NCI-H1092 (cell line): ENCODE measurements at places on chromosomes 2 and 18.

DNA sequence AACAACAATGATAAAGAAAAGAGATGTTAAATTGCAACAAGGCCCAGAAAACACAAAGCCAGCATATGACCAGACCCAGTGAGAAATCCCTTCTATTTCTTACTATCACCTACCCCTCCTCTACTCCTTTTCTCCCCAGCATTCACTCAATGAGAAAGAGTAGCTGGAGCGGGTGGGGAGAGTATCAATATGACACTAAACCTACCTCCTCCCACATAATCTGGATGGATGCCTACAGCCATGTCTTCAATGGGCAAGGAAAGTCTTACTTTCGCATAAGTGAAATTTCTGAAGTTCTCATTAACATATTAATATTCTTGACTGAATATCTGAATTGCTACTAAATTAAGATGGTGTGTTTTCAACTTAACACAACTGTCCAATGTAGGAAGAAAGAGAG is 78.2 kb downstream of the AFF3 start:
- no peak for DNase-seq

GRCh38 chr2:226715347-226715990 is 84.2 kb downstream of the IRS1 start:
- DNase-seq: no peak

DNA sequence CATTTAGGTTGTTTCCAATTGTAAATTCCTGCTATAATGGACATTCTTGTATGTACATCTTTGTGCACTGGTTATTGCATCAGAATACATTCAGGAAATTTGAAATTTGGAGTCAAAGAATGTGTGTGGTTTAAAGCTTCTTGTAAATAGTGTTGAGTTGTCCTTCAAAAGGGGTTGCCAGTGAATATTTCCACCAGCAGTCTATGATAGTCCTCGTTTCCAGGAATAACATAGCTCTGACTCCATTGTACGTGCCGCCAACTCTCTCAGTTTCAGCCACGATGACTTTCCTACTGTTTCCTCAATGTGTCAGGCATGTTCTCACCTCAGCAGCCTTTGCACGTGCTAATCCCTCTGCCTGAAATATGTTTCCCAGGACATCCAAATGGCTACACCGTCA is 10.9 kb upstream of the HS6ST1 start:
- no peak for DNase-seq

DNA sequence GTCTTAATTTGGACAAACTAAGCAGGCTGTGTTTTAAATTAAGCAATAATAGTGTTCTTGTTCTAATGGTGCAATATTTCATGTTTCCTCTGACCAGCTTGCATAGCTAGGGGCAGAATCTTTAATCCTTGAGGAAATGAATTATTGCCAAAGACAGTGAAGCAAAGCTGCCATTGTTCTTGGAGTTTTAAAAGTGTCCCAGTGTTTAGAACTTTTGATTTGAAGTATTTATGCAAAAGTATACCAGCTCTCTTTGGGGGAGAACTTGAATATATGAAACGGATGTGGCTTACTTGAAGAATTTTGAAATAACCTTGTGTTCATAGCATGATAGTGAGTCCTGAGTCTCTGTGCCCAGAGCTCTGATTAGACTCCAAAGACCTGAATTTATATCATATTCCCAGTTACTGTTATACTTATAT is 33.4 kb downstream of the ITGA6 start:
- DNase-seq: no peak

GRCh38 chr2:20415511-20415918 is 31.4 kb upstream of the RHOB start:
- DNase-seq: no peak

DNA sequence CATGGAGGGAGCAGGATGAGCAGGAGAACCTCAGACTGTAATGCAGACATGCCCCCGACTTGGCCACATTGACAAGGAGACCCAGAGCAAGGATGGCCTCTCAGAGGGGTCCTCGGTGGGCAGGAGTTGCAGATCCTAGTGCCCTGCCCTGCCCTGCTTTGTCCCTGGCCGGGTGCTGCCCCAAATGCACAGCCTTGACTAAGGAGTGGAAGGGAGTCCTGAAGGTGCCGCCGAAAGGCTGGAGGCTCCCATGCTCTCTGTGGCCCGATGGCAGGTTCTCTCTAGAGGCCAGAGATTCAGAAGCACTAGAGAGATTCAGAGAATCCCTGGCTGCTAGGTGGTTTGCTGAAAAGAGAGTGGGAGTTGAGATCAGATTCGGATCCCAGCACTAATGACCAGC is 64.4 kb downstream of the MARCO start:
- DNase-seq: no peak

DNA sequence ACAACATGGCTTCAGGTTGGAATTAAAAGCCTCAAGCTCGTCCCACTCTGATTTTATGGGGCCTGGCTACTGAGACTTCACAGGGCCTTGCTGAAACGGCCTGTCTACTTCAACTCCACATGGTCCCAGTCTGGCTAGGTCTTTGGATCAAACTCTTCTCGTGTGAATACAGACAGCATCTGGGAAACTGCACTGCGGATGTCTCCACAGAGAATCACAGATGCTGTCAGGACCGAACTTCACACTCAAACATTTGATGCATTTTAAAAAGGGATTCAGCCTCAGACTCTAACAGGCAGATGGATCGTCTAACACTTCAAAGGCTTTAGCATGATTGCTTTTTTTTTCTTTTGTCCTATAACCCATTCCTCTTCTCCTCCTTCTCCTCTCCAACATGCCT is 198.5 kb downstream of the ZNF521 start:
- no peak for DNase-seq

GRCh38 chr18:36088256-36088655 is 20.9 kb upstream of the RPRD1A start:
- no peak for DNase-seq

GRCh38 chr18:58105888-58106260 is 61.8 kb downstream of the NEDD4L start:
- DNase-seq: no peak

DNA sequence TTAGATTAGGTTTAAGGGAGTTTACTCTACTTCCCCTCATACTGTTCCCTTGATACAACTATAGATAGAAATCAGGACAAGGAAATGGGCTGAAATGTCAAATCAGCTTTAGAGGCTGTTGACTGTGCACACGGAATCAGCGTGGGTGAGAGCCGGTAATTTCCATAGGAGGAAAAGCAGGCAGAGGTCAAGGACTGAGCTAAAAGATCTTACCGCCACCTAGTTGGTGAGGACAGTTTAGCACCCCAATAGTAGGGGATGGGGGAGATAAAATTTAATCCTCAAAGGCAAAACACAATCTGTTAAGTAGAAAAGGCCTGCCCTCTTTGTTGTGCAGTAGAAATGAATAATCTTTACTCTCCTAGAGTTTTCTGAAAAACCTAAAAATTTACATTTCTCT is 1154.5 kb upstream of the CHAC2 start:
- no peak for DNase-seq

GRCh38 chr2:15149063-15149462 is 412.1 kb downstream of the NBAS start:
- no peak for DNase-seq

DNA sequence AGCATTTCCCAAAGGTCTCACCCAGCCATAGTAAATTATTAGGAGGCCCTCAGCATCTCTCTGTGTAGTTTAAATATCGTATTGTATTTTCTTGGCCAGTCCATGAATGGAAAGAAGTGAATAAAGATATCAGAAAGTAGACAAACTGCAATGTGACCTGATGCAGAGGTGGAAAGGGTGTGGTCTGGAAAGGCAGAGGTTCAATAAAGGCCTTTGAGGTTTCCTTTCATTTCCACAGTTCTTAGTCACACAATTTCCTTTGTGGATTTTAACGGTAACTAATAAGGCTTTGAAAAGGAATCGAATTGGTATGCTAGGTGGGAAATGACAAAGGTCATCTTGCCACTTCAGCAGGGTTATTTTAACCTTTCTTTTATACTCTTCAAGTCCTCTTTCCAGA is 20.1 kb upstream of the WIPF1 start:
- no peak for DNase-seq

DNA sequence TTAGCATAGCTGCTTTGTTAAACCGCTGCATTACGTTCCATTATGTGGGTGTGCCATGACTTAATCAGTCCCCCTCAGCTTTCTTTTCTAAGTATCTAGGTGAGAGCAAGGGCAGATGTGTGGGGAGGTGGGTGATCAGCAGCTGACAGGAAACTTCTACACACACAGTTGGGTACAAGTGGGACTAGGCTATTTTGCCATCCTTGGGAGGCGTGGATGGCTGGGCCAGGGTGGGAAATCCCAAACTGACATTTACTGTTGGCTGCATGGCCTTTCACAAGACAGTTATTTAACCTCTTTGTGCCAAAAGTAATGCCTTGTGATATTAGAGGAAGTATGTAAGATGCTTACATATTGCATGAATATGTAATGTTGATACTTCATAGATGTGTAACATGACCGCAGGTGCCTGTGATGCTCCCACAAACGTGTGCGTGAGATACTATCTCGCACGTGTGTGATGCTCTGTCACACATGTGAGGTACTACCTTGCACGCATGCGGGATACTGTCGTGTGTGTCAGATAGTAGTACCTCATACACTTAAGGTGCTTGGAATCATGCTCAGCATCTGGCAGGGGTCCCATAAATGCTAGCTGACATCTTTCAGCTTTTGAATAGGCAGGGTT is 314.5 kb downstream of the PRKCE start:
- DNase-seq: no peak

DNA sequence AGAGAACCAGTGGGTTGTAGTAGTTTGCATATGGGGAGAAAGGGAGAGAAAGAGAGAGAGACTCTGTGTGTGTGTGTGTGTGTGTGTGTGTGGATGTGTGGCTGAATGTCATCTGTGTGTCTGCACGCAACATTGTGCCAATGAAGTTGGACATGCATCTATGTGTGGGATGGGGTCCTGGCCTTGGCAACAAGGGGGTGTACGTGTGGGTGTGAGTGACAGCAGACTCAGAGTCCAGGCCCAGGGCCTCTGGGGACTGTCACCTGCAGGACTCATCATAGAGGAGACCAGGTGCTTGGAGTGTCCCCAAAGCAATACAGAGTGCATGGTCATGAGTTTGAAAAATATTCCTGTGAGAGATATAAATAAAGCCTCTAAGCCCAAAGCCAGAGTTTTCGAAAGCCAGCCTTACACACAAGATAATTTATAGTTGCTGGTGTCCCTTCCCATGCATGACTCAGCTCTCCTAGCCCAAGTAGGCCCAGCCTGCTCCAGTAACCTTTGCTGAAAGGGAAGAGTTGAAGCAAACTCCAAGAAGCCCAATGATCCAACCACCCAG is 59.9 kb downstream of the TNP1 start:
- no peak for DNase-seq

DNA sequence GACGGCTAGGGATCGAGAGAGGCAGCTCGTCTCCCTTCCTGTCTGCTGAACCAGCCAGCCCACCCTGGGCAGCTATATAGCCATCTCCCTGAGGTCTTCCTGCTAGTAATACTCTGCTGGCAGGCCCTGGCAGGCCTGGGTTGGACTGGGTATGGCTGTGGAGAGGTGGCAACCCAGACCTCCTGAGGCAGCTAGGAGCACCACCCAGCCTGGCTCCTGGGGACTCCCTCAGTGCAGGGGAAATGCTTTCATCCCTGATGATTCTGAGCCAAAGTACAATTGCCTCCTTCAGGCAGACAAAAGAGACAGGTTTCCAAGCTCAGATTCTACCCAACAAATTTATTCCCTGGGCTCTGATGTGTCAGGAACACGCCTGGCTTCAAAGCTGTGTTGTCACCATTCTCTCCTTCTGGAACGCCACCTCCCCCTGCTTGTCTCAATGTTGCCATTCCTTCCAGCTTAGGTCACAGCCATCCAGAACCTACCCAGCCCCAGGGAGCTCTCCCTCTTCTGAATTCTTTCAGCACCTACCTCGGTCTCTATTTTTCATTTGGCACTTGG is 4.7 kb upstream of the DNAJB2 start:
- DNase-seq: no peak

DNA sequence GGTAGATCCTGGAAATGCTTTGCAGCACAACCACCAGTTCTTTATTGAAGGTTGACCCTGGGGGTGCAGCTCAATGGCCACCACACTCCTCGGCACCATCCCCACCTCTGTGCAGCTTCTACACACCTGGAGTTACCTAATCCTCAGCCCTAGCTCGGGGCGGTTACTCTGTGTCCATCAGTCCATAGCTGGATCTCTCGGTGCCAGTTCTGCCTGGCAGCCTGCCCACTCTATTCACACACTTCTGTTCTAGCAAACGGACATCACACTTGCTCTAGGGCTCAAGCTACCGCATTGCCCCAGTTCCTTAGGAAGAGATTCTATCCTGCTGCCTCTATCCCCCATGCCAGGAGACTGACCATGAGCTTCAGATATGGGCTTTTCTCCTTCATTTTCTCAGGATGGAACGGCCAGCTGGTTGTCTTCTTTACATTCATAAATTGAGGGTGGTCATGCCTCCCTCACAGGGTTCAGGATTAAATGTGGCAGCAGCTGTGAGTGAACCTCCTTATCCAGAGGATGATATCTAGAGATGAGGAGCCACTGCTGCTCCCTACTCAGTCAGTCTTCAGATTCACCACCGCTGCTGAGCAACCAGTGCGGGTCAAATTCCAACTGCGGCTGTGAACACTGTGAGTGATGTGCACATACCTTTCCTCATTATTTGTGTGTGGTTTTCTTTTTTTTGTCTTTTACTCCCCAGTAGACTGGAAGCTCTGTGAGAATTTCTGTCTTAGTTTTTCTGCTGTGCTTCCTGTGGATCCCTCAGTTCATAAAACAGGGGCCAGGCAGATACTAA is 66.9 kb upstream of the TRIB2 start:
- DNase-seq: no peak

GRCh38 chr18:5738526-5738925 is 156.8 kb downstream of the TMEM200C start:
- no peak for DNase-seq

- no peak for DNase-seq
Observed at GRCh38 chr2:45889620-45890370, 238.3 kb downstream of the PRKCE start.

DNA sequence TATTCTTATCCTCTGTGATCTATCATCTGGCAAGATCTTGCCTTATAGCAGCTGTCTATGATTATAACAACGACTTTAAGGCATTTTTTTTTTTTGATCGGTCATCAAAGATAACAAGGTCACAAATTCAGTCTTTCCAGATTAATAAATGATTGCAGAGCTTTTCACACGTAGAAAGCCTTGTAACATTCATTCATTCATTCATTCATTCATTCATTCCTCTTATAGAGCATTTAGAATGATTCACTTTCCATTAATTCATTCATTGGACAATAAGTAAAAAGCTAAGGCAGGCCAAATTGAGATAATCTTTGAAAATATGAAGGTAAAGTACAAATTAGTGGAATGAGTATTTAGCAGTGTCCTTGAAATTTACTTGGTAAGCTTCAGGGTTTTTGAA is 223.7 kb downstream of the NUP35 start:
- DNase-seq: no peak

GRCh38 chr2:88696611-88697010 is 5.1 kb downstream of the RPIA start:
- no peak for DNase-seq

- DNase-seq: no peak
Observed at GRCh38 chr2:219302412-219302968, 6.7 kb downstream of the PTPRN start.
